ENCODE measurements at places on chromosomes 6 and 20.
A peak's percentile ranks its signal among the peaks of the same experiment; 100 is the strongest.

GRCh38 chr6:153125032-153125431 is 6.0 kb downstream of the RGS17 start:
- no peak for DNase-seq

- no peak for DNase-seq
Observed at GRCh38 chr20:40930561-40930960, 98.1 kb upstream of the TOP1 start.

DNA sequence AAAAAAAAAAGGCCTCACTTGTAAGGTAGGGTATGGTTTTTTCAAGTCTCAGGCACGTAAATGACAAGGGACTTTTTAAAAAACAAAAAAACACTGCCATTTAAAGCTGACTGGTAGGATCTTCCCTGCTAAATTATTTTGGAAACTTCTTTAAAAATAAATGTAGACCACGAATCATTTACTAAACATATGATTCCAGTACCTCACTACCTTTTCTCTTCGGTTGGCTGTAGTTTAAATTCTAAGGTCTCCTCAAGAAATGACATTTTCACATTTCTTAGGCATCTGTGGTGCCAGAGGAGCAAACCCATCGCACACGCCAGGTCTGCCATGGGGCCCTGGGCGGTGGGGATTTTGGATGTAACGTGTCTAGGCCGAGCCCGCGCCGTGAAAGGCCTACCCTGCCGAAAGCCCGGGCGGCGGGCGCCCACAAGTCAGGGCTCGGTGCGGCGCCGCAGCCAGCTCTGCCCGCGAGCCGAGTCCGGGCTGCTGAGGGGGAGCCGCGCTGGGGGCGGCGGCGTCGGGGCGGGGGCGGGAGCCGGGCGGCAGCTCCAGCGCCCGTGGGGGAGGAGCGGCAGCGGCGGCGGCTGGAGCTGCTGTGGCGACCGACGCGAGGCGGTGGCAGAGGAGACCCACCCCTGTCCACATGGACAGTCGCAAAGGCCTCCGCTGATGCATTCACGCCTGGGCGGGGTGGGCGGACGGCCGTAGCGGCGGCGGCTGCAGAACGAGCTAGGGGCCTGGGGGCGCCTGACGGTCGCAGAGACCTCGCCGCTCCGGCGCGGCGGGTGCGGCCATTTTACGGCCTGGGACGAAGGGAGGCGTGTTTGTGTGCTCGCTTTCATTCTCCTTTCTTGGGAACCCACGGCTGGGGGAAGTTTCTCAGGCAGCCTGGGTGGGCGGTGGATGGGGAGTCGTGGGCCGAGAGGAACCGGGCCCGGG is at the start of gene SENP6:
Gene SENP6, plus strand, starts transcription at position 577 of the 942 bp plus-strand sequence. CDS start 645 bp downstream, outside the sequence.
- peak; percentile 92 for DNase-seq

DNA sequence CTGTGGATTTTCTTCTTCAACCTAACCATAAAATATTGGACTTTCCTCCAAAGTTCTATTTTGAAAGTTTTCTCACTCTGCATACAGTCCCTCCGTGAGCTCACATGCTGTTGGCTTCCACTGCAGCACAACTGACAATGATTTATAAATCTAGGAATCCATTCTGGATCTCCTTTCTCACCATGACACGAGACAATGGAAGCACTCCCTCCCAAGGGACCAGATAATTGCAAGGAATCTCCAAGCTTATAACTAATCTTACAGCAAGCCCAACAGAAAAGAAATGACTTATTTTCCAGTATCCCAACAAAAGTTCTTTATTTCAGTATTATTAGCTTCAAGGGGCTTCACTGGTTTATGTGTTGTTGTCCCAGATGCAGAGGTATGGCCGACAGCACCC is 729.0 kb downstream of the RFPL4B start:
- no peak for DNase-seq

GRCh38 chr6:46024124-46024769 is 8.6 kb upstream of the CLIC5 start:
- DNase-seq, result no peak

DNA sequence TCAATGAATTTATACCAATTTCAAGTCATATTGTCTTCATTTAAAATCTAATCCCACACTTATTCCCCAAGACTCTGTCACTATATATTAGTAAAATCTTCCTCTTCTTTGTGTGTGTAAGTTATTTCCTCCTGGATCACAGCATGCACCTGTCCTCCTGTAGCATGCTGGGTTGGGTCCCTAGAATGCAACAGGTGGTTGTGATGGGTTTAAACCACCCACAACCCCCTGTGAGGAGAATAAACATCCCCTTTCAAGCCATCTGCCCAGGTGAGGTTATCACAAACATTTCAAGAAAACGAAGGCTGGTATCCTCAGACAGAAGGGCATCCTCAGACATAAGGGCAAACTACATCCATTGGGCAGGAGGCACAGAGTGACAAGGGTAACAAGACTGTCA is 26.4 kb downstream of the DZANK1 start:
- DNase-seq, result no peak

GRCh38 chr6:71103130-71103529 is 146.3 kb upstream of the B3GAT2 start:
- no peak for DNase-seq

DNA sequence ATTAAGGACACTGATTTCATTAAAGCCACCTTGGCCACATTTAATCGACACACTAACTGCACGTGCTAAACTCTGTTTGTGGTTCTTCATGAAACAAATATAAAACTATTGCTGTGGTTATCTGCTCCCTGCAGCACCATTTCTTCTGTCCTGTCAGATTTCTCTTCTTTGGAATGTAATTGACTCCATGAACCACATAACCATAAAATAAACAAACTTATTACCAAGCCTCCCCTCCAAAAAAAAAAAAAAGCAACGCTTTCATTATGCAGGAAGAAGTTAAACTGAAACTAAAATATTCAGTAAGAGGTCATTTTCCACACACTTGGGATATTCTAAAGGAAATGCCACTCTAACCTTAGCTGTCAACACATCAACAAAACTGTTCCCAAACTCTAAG is 319.1 kb upstream of the NT5E start:
- DNase-seq, result no peak

- no peak for DNase-seq
Observed at GRCh38 chr6:6246544-6246943, 73.9 kb downstream of the F13A1 start.
